ENCODE measurements at places on chromosomes 11 and 22.

DNA sequence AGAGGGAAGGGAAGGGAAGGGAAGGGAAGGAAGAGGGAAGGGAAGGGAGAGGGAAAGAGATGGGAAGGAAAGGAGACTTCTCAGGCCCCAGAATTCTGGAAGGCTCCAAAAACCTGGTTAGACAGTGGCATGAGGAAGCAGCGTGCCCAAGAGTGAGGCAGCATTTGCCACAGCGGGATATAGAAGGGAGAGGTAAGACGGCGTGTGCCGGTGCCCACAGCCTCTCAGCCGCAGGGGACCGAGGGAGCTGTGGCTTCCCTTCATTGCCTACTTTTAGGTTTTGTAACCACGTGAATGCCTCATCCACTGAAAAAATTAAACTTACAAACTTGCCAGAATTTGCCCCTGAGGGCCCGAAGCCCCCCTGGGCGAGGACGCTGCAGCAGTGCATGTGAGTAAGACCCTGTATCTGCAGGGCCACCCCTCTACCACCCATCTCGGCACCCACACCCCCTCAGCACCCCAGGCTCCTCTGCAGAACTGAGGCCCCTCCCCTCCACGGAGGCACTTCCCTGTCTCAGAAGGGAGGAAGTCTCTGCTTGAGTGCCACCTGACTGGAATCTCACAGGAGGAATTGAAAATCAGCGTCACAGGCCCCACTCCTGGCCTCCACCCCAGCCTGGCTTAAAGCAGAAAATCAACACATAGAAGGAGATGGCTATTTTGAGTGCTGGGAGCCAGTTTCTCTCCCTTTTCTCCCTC, 58.1 kb downstream of the LINC01488 start:
- no peak for DNase-seq

GRCh38 chr22:37546437-37547250, 13.6 kb upstream of the CDC42EP1 start:
- no peak for DNase-seq

DNA sequence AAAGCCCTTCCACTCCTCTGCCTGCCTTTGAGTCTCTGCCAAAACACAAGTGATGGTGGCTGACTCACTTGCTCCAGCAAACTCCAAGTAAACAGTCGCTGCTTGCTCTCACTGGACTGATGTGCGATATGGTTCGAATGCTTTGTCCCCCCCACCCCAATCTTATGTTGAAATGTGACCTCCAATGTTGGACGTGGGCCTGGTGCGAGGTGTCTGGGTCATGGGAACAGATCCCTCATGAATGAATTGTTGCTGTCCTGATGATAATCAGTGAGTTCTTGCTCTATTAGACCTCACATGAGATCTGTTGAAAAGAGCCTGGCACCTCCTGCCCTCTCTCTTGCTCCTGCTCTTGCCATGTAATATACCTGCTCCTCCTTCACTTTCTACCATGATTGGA, 747.9 kb downstream of the OPCML start:
- no peak for DNase-seq

- DNase-seq, result no peak
Measured at GRCh38 chr22:22618448-22618847, 26.0 kb upstream of the GGTLC2 start.

GRCh38 chr22:29443452-29443851, 5.1 kb downstream of the RFPL1 start:
- DNase-seq, result no peak

- no peak for DNase-seq
Measured at GRCh38 chr11:128409476-128409875, 177.9 kb downstream of the ETS1 start.

DNA sequence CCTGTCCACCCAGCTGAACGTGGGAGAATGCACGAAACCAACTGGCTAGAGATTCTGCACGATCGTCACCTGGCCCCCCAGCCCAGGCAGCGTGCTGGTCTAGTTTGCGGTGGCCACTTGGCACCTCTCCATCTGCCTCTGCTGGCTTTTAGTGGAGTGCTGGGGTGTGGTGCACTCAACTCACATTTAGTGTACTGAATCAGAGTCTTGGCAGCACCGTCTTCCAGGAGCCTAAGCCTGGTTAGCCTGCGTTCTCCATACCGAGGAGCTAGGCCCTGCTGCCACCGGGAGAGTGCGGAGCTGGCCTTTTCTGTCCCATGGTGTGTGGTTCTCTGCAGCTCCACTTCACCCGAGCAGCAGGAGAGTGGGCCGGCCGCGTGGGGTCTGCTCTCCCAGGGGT, 2.8 kb downstream of the MRPL23 start:
- no peak for DNase-seq

- DNase-seq, result no peak
Measured at GRCh38 chr11:116642902-116643301, 129.9 kb downstream of the BUD13 start.

DNA sequence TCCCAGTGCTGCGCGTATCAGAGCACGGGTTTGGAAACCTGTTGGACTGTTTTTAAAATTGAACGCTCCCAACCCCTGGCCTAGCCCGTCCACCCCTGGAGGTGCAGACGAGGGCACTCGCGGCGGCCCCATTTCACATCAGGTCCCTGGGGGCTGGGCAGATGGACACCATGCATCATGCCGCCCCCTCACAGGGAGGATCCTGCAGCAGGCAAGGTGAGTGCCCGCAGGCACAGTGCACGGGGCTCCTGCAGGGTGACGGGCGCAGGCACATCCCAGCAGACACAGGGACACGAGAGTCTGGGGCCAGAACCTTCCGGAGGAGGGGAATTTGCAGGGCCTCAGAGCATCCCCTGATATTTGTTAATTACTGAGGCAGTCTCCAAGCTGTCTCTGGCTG, 7.3 kb downstream of the ANO9 start:
- DNase-seq, result no peak

DNA sequence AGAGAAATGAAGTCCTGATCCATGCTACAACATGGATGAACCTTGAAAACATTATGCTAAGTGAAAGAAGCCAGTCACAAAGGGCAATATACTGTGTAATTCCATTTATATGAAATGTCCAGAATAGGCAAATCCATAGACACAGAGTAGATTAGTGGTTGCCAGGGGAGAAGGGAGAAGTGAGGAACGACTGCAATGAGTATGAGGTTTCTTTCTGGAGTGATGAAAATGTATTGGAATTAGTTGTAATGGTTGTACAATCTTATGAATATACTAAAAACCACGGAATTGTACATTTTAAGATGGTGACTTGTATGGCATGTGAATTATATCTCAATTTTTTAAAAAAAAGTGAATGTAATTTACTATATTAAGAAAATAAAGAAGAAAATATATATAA, 83.1 kb upstream of the GDPD4 start:
- DNase-seq, result no peak

DNA sequence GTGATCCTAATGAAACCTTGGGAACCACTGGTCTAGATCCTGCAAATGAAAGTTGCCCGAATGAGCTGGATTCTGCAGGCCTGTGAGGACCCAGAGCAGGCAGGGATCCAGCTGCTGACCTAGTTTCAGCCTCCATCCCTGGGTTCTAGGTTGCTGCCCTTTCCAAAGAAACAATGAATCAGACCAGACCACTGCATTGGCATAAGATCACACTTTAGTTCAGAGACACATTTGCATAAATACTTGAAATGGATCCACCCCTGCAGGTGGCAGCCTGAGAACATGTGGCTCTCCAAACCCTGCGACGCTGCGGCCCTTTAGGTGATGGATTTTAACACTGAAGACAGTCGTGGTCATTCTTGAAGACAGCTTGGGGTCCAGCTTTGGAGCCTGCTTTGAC, 23.7 kb downstream of the ADAMTS8 start:
- no peak for DNase-seq

DNA sequence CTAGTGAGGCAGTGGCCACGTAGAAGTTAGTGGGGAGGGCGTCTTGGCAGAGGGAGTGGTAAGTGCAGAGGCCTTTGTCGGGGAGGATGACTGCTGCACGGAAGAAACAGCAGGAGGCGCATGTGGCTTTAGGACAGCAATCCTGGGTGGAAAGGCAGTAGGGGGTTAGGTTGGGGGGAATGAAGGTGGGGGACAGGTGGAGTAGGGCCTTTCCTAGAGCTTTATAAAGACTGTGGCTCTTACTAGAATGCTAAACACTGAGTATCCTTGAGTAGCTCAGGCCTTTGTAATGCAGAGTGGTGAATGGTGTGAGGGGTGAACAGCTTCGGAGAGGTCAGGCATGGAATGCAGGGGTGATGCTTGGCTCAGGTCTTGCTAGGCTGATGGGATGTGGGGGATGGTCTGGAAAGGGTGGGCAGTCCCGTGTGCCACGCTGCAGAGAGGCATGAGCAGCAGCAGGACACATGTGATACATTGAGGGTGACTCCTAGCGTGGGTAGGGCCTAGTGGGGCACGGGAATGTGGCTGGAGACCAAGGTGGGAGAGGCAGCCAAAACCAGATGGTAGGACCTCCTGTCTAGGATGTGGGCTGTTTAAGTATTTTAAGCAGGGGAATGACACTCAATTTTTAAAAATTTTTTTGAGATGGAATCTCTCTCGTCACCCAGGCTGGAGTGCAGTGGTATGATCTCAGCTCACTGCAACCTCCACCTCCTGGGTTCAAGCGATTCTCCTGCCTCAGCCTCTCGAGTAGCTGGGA, 19.2 kb downstream of the AP2A2 start:
- DNase-seq, result no peak

DNA sequence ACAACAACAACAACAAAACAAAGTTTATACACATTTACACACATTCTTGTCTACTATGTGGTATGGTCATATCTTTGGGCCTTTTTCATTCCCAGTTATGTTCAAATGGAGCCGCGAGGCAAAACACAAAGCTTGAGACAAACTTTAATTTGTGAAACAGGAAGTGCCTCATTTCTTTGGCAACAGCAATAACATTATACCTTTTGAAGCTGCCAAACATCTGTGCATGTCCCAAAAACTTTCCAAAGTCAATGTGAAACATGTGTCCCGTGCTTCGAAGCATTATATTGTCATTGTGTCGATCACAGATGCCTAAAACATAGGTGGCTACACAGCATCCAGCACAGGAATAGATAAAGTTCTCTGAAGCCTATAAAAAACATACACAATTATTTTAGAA, 25.0 kb upstream of the RPS13 start:
- DNase-seq, result no peak

GRCh38 chr22:45880716-45881523, 96.0 kb downstream of the WNT7B start:
- no peak for DNase-seq

GRCh38 chr22:35134637-35135036, 68.7 kb downstream of the ISX start:
- no peak for DNase-seq

- DNase-seq, result no peak
Measured at GRCh38 chr11:11505692-11506091, 116.1 kb downstream of the GALNT18 start.

- DNase-seq, result no peak
Measured at GRCh38 chr11:27107548-27107947, 66.9 kb downstream of the BBOX1 start.

DNA sequence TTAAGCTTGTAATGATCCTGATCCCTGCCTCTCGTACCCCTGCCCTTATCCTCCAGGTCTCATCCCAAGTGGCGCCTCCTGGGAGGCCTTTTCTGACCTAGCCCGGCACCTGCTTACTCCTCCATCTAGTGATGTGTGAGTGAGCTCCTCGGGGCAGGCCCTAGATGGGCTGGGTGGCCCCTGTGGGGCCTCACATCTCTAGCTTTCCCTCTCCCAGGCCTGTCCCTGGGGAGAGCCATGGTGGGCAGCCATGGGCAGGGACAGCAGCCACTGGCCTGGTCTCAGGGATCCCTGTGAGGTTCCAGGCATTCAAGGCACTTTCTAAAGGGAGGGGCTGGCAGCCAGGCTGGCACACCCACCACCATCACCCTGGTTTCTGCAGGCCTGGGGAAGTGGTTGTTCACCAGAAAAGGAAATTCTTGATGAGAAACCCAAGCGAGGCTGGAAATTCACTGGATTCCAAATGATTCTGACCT, 27.9 kb downstream of the GNAZ start:
- DNase-seq, result no peak

- no peak for DNase-seq
Measured at GRCh38 chr11:3225826-3226750, 6.1 kb downstream of the MRGPRE start.

- DNase-seq, result no peak
Measured at GRCh38 chr11:116509551-116509950, 263.2 kb downstream of the BUD13 start.

DNA sequence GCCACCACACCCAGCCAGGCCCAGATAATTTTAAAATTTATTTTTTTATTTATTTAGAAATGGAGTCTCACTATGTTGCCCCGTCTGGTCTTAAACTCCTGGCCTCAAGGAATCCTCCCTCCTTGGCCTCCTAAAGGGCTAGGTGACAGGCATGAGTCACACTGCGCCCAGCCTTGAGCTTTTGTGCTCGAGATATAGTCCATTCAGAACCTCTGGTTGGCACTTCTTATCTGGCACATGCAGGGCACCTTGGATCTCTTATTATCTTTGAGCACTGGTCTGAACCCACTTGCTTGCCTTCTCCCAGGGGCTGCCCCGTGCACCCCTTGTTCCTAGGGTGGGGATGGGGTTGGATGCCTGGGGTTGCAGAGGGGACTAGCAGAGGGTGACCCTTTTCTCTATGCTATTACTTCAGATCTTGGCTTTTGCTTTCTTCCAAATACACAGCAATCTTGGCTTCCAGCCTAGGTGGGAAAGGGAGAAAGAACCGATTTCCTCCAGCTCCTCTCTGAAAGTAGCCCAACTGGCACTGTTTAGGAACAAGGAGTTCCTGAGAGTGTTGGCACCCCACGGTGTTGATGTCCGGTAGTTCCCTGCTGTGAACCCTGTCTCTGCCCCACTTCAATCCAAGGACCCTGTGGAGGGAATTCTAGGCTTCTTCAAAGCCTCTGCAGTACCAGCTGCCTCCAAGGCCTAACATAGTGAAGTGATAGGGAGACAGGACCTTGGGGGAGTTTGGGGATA, 1.3 kb upstream of the SLC3A2 start:
- no peak for DNase-seq

GRCh38 chr22:40396882-40397281, 26.5 kb downstream of the SGSM3 start:
- DNase-seq, result no peak

DNA sequence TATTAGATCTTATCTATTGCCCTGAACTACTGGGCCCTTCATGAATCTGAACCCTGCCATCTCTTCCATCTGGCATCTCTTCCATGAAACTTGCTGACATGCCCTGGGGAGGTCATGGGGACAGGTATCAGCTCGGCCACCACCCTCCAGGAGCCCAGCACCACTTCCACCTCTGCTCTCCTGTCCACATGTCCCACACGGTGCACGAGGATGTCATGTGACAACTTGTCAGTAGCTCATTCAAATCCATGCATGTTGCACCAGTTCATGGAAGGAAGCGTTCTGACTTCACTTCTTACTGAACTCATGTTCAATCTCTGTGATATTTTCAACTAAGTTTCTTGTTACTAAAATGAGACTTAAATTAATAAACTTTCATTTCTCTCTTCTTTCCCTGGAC, 16.6 kb downstream of the YPEL1 start:
- DNase-seq, result no peak
